Neural crest cell (in vitro differentiated cells): ENCODE measurements at places on chromosomes 7 and 10.

DNA sequence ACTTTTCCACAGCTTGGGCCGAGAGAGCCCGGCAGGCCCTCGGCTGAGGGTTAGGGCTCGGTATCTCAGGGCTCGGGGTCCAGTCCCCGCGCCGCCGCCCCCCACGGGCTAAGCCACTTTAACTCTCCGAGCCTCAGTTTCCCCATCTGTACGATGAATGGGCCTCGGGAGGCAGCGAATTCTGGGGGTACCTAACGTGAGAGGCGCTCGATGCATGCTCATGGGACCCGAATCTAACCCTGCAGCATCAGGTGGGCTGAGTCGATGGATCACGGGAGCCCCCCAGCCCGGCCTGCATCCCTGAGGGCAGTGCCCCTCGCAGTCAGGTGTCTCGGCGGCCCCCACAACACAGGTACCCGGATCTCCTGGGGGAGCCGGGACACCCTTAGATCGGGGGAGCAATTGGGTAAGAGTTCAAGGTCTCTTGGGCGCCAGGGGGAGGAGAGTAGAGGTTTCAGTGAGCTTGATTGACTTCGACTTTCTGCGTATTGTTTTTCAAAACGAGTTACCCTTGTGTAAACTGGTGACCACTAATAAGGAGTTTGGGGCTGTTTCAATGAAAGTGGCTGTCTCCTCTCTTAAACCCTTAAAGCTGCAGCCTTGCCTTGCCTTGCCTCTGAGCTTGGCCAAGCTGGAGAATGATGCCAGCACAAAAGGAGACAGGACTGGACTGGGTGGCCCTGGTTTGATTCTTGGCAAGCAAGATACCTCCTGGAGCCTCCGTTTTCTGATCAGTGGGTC is 631 bp downstream of the POR start:
- DNase-seq, result no peak

GRCh38 chr10:127850944-127851343 is 41.8 kb downstream of the CLRN3 start:
- no peak for DNase-seq

DNA sequence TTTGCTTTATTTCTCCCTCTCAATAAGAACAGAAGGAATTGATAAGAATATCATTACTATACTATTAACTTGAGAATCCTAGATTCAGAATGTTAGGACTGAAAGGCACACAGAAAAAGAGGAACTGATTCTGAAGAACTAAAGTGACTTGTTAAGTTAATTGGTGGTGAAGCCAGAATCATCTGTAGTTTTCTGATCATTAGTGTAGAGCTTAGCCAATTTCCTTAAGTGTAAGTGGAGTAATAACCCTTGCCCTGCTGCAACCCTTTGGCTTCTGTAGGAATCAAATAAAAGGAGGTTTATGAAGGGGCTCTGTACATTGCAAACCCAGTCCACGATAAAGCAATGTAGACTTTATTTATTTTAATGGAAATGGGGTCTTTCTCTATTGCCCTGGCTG is 1186.0 kb downstream of the SORCS3 start:
- no peak for DNase-seq

GRCh38 chr7:7821517-7821916 is 103.1 kb upstream of the RPA3 start:
- no peak for DNase-seq

- no peak for DNase-seq
These were observed 213.8 kb downstream of the NEBL start for GRCh38 chr10:20683345-20683744.

GRCh38 chr10:22317076-22317370 is 835 bp downstream of the COMMD3 start:
- no peak for DNase-seq

DNA sequence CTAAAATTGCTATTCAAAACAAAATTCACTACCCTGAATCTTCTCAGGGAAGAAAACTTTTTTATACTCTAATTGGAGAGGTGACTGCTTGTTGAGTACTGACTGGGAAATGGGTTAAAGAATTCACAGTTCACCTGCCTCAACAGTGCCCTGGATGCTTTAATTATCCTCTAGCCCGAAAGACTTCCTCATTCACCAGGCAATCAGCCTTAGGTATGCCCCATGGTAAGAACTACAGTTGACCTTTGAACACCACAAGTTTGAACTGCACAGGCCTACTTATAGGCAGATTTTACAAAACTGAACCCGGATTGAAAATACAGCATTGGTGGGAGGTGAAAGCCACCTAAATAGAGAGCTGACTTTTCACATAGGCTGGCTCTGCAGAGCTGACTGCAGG is 175.3 kb downstream of the ELAPOR2 start:
- no peak for DNase-seq

GRCh38 chr10:130243015-130243414 is 106.8 kb downstream of the GLRX3 start:
- DNase-seq, result no peak
